ENCODE measurements at places on chromosomes 3 and 15.

DNA sequence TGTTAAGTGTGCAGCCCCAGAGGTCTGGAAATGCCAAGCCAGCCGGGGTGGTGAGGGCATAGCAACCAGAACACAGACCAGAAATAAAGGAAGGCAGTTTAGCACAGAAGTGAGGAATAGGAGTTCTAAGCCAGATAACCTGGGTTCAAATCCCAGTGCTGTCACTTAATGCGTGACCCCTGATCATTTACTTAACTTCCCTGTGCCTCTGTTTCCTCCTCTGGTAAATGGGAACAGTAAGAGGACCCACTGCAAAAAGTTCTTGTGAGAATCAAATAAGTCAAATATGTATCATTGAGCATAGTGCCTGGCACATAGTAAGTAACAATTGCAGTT lies 125.2 kb upstream of the ARHGEF3 start:
- no peak for DNase-seq

DNA sequence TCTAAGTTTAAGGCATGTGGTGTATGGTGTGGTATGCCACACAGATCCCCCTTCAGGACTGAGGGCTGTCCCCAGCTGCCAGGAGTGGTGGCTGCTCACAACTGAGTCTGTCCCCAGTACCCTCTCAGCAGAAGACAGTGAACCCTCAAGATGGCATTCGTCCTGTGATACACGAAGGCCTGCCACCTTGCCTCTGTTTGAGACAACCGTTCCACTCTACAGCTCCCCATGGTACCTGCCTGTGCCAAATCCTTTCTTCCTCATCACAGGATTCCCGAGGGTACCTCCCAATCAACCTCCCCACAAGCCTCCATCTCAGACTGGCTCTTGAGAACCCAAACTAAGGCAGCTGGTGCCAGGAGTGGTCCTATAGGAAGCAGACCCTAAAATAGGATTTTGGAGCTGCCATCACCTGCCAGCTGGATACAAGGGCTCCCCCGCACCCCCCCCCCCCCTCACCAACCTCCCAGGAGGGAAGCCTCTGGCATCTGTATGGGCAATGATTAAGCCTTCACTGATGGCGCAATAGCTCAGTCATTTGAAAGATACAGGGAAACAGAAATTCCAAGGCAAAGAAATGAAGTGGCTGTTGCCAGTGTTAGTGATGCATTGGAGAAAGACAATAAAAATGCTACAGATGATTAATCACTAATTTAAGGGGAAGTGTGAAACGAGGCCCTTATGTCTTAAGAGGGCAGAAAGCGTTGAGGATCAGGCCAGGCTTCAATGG lies 230.0 kb upstream of the LYSMD4 start:
- DNase-seq: no peak

- no peak for DNase-seq
Measured at GRCh38 chr3:133713347-133713746, 32.8 kb upstream of the TF start.

DNA sequence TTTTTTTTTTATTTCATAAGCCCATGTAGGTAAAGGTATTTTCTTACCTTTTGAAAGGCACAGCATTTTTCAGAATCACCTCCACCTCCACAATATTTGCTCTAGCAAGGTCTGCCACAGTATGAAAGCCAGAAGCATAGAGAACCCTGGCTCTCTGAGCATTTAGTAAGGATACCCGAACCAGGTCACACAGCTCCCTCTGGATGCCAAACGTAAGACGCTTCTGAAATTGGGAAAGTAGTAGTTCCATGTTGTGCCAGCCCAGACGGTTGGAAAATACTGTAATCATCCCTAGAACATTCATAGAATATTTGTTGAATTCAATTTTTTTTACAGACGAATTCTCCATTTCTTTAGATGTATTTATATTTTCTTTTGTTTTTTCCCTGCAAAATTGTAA lies 52.4 kb downstream of the POLQ start:
- DNase-seq: no peak

DNA sequence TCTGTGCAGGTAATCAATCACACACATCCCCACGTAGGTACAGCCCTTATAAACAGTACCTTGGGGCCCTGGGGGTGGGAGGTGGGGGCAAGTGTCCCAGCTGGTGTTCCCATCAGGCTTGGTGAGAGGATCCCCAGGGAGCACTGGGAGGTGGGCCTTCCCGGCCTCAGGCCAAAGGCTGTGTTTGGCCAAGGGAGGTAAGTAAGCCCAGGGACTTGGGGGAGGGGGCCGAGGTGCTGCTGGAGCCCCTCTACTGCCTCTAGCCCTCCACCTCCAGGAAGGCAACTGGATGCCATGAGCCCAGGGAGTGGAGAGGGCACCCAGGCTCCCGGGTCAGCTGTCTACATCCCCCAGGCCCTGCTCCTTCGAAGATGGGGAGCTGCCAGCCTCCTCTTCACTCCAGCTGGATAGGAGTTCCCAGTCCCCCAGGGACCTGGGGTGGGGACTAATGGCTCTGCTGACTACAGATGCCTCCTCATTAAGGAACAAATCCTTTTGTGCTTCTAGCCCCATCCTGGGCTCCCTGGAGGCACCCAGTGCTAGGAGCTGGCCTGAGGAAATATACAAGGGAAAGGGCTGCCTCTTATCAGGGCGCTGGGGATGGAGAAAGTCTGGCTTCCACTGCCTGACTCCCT lies 33.1 kb downstream of the RNU5B-1 start:
- DNase-seq: no peak

DNA sequence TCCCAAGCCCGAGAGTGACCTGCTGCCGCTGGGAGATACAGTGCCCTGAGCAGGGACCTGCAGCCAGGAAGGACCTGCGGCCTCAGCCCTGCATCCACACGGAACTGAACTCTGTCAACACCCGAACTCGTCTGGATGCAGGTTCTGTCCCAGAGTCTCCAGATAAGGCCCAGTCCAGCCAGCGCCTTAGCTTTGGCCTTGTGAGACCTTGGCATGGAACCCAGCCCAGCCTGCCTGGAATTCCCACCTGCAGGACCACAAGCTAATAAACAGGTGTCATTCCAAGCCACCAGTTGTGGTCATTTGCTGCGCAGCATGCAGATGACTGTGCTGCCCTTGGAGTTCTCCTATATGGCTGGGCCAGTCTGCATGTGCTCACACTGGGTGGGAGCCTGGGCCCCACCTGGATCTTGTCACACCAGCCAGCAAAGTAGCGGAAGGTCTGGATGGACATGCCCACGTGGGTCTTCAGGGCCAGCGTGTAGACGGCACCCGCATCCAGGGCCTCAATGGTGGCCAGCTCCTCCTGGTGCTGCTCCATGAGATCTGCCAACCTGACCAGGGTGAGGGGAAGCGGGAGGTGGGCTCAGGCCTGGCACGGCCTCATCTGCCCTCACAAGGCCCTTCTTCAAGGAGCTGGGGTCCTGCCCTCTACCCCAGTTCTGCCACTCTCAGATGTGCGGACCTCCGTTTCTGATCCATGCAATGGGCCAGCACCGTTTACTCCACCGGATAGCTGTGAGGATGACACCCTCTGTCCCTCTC lies 47.2 kb upstream of the SLC41A3 start:
- no peak for DNase-seq

DNA sequence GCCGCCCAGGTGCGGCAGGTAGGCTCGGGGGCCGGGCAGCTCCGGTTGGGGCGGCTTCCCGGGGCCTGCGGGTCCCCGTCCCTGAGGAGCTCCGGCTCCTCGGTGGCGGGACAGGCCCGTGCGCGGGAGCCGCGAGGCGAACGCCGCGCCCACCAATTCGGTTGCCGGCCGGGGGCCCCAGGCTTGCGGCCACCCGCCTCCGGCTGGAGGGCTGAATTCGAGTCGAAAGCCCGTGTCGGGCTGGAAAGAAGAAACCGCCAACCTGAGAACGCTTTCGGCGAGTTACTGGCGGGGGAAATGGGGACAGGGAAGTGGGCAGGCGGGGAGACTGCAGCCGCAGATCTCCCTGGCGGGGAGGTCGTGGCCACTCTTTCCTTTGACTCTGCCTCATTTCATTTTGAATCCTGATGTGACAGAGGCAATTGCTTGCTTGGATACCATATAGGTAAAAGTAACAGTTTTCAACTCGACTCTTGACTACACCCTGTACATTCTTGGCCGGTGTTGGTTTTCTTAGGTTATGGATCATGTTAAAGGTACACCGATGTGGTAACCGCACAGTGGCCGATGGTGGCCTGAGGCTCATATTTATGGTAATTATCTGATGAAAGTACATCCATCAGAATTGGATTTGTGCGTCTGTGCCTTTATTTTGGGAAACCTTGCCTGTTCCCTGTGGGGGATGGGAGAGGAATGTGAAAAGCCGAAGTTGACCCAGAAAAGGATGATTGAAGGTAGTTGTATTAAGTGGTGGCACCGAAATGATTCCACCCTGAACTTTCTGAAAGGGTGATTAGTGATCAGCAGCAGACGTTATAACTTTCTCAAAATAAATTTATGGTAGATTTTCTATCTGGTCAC lies 1.7 kb downstream of the B3GNT5 start:
- no peak for DNase-seq

GRCh38 chr3:21654662-21655061 lies 96.3 kb downstream of the ZNF385D start:
- DNase-seq: no peak

GRCh38 chr3:146581080-146581601 lies 24.0 kb downstream of the PLSCR5 start:
- no peak for DNase-seq

- DNase-seq: no peak
Measured at GRCh38 chr3:72768481-72768880, 79.8 kb downstream of the SHQ1 start.

- DNase-seq: no peak
Measured at GRCh38 chr15:58724466-58724865, 25.0 kb downstream of the ADAM10 start.

DNA sequence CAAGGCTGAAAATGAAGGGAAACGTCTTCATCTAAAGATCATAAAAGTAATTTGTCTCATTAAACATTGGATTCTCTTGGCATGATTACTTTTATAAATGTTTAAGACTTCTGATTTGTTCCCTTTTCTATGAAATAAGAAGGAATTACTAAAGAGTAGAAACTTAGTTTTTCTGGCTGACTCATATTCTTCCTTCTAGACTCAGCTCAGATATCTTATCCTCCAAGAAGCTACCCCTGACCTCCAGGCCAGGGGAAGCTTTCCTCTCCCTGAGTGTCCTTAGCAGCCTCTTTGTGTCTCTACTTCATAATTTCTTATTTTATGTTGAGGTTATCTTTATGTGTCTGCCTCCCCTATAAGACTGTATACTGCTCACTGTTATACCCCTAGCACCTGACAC lies 291.9 kb upstream of the STT3B start:
- DNase-seq: no peak

GRCh38 chr15:45535486-45536042 lies 13.0 kb upstream of the SLC30A4 start:
- no peak for DNase-seq

- DNase-seq: no peak
Measured at GRCh38 chr3:122074621-122075265, 19.6 kb downstream of the CD86 start.

DNA sequence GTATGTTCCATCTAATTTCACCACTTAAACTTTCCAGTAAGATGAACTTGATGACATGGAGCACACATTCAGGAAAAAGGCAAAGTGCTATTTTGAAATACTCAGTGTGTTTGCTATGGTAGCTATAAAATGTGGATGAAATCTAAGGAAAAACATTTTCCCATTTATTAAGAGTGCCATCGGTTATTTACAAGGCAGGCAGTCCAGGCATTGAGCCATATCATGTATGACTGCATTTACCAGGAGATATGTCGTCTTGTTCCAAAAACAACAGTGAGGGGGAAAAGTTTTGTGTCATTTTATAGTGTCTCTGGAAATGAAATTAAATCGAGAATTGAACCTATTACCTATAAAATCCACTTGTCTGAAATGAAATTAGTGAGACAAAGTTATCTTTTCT lies 13.7 kb downstream of the ANXA2 start:
- DNase-seq: no peak

DNA sequence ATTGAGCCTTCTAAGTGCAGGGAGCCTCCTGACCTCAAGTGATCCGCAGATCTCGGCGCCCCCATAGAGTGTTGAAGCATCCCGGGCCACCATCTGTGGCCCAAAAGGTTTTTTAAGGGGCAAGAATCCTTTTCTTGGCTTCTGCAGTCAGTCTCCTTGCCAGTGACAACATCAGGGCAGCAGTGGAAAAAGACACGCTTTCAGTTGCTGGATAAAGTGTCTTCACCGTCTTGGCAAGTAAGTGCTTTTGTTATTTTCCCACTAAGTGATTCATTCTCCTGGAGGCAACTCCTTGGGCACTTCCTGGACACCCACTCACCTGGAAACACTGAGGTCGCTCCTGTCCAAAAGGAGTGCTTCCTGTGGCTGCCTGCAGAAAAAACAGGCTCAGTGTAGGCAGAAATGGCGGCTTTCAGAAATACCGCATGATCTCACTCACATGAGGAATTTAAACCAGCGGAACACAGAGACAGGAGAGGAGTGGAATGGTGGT lies 71.7 kb upstream of the ABHD2 start:
- no peak for DNase-seq

GRCh38 chr3:97235179-97235578 lies 420.8 kb downstream of the EPHA6 start:
- DNase-seq: no peak

- DNase-seq: no peak
Measured at GRCh38 chr3:57484563-57484962, 59.6 kb downstream of the DNAH12 start.

DNA sequence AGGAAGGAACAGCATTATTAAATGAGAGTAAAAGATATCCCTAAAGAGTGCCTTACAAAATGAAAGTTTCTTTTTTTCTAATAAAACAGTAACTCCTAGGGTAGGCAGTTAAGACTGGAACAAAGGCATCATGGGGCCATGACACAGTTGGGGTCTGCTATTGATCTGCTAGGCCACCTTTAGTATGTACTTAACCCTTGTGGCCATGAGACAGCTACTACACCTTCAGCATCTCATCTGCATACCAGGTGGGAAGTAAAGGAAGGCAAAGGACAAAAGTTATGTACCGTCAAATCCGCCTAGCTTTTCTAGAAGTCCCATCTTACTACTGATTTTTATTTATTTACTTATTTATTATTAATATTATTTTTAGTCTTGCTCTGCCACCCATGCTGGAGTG lies 93.8 kb upstream of the FHIT start:
- no peak for DNase-seq

GRCh38 chr3:182242489-182242942 lies 530.8 kb downstream of the SOX2 start:
- DNase-seq: no peak

DNA sequence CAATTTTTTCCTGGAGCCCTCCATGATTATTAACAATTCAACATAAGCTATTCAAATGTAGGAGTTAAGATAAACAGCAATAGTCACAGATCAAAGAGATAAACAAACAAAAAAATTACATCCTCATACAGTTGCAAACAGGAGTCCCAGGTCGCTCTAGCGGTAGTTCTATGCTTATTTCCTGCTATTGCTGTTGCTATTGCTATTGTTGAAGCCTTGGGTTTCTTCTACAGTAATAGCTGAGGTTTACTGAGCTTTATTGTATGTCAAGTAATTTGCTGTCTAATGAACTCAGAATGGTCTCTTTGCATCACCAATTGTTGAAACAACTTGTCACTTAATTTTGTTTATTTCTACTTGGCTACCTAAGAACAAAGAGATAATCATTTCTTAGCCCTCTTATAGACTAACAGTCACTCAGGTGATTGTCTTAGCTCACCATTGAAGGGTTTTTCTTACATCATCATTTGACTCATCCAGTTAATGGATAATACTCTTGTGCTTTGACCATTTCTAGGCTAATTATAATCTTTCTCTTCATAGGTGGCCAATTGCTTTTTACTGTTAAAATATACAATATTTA lies 654.6 kb downstream of the MECOM start:
- no peak for DNase-seq
